ENCODE measurements at places on chromosomes 6 and 20.

DNA sequence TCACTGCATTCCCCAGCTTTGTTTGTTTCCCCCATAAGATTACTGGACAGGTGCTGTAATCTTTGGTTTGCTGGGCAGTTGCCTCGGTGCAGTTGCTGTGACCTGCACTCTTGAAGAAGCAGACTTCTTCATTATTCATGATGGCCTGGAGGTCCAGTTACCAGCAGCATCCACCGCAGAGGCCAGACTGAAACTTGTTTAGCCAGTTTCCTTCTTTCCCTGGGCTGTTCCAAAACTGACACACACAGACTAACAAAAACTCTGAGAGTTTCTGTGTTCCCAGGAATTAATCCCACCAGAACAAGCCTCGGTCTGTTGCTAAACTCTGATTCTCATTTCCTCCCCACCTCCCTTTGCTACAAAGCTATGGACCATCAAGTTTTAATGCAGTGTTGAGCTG is 144.1 kb downstream of the QRSL1 start:
- no peak for DNase-seq

- no peak for DNase-seq
Measured at GRCh38 chr6:22690446-22690845, 121.1 kb downstream of the HDGFL1 start.

GRCh38 chr6:107805504-107805903 is 18.6 kb downstream of the SCML4 start:
- no peak for DNase-seq

- DNase-seq, result no peak
Measured at GRCh38 chr6:53041356-53041755, 23.8 kb upstream of the FBXO9 start.

GRCh38 chr6:119276211-119276610 is 73.3 kb downstream of the MAN1A1 start:
- DNase-seq, result no peak

DNA sequence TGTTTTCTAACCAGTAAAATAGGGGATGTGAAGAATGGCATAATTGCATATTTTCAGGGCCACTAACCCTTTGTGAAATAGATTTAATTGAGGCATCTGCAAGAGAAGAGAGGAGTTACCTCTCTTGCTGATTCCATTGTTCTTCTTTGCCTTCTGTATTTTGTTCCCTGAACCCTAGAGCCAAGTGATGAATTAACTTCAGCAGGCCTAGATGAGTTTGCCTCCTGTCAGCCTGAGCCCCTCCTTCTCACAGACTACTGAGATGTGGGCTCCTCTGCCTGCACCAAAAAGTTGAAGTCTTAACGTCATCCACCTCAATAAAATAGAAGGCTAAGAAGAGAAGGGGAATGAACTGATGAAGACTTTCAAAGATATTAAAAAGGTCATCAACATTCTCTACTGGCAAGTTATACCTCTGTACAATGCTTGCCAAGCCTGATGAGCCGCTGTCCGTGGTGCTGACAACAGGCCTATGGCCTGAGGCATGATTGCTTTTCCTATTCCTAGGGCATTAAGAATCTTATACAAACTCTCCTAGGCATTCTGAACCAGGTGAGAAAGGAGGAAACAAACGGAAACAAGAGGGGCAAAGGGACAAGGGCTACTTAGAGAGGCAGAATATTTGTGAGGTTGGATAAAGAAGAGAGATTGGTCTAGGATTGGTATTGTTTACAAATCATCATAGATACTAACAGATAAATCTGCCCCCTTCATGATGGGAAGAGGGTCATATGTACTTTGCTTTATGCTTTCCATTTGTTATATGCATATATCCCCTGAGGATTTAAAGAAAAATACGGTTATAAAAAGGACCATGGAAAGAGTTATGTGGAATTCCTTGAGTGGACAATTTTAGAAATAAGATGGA is 46.8 kb downstream of the CD24 start:
- DNase-seq, result no peak

DNA sequence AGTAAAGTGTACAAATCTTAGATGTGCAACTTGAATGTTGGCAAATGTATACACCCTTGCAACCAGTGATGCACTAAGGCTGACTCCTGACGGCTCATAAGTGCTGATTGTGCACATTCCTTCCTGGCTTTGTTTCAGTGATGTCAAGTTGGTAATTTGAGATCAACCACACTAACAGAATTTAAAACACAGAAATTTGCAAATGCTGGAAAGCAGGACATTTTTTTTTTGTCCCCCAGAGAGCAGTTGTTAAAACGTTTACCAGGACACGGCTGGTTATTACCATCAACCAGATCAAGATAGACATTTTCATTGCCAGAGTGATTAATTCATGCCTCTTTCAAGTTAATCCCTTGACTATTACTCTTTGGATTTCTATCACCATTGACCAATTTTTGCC is 735.6 kb downstream of the RFPL4B start:
- peak; percentile 38 for DNase-seq

GRCh38 chr6:157659536-157660271 is 163.3 kb upstream of the SNX9 start:
- no peak for DNase-seq

- DNase-seq, result peak; percentile 31
Measured at GRCh38 chr20:8722277-8722928, 346.5 kb upstream of the PLCB4 start.

DNA sequence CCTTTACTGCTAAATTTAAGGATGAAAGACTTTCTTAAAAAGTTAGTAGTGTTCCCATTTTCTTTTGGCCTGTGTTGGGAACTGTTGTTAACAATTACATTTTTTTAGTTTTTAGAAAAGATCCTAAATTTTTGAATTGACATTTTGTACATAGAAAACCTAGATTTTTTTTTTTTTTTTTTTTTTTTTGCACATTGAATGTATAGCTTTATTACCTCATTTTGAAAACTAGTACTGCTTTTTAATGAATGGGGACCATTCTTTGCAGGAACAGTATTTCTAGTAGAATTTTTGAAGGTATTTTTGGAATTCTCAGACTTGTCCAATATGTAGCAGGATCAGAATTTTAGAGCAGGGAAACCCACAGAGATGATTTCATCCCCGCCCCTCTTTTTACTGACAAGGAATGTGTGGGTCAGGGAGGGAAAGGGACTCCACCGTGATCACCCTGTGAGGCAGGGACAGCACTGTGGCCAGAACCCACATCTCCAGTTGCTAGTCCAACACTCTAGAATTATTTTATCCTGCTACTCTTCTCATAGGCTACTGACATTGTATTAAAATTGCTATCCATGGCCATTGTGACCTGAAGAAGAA is 154.4 kb upstream of the SUPT3H start:
- DNase-seq, result no peak

Data from AG09319 (cell line).